Stimulated activated CD4-positive, alpha-beta T cell treated with anti-CD3 and anti-CD28 coated beads, Interleukin-1b, Interleukin-23, amount 100 ng/mL, for 1 hour (primary cell): ENCODE measurements at places on chromosomes 1 and 21.

DNA sequence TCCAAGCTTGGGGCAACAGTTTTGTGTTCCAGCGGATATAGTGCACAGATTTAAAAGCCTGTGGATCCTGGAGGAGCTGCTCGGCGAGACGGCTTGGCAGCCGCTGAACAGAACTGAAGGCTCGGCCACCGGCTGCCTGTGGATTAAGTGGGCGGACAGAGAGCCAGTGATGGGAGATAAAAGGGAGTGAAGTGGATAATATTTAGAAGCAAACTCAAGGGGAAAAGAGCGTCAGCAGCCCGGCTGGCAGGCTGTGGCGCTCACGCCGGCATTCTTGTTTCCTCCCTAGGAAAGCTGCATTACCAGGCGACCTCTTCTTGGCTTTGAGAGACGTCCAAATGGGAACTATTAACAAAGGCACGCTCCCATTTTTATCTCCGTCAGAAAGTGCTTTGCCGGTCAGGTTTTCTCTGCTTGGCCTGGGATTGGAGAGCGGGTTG lies 10.4 kb downstream of the TRABD2B start:
- no peak for DNase-seq

DNA sequence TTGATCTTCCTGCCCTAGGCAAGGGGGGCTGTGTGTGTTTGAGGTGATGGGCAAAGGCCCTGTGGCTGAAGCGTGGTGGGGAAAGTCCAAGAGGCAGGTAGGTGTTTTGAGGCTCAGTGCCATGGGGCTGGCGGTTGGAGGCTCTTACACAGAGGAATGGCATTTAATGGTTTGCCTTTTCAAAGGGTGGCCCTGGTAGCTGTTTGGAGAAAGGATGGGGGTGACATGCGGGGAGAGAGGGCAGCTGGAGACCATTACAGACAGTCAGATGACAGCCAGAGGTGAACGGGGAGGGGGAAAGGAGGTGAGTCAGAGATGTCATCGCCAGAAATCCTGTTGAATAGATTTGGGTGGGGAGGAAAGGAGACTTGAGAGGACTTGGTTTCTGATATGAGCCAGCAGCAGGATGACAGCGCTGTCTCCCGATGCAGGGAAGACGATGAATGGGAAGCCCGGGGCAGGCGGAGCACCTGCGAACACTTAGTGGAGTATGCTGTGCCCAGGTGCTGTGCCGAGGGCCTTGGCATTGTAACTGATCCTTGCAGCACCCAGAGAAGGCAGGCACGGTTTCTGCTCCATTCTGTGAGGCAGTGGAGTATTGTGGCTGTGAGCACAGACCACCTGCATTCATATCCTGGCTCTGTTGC lies 56.3 kb downstream of the MAN1C1 start:
- DNase-seq = no peak

GRCh38 chr1:209755926-209756614 lies at the start of gene TRAF3IP3:
Gene TRAF3IP3, plus strand, starts transcription at chr1:209756053. Its CDS starts 3,987 bp downstream, at chr1:209760040.
- peak; percentile 35 for DNase-seq

DNA sequence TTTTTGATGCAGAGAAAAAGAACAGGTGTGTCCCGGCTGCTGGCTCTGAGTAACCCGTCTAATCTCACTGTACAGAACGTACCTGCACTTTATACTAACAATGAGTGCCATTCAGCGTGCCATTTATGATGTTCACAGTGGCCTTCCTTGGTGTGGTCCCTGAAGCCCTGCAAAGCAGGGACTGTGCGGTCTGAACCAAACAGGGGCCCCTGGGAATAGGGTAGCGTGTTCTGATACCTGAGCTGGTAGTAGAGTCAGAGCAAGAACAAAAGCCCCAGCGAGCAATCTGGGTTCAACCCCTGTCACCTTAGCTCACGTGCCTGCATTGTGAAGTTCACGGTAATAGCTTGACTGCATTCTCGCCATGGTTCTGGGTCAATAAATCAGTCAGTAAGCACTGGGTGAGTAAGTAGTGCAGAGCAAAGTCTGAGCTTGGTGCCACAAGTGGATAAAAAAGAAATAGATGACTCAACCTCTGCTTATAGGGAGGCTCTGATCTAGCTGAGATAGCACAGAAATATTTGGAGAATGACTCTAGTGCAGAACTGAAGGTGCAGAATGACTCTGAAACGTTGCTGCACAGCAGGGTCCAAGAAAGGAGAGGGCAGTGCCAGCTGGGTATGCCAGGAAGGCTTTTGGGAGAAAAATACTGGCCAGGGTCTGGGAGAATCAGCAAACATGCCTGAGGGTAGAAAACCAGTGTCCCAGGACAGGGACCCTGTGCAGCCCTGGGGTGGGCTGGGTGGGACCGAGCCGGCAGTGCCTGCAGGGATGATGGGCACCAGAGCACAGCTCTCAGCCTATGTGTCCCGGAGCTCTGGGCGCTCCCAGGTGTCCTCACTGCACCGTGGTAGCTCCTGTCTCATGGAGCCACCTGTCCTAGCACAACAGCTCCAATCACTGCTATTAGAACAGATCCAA lies 125.9 kb downstream of the RHOU start:
- no peak for DNase-seq

DNA sequence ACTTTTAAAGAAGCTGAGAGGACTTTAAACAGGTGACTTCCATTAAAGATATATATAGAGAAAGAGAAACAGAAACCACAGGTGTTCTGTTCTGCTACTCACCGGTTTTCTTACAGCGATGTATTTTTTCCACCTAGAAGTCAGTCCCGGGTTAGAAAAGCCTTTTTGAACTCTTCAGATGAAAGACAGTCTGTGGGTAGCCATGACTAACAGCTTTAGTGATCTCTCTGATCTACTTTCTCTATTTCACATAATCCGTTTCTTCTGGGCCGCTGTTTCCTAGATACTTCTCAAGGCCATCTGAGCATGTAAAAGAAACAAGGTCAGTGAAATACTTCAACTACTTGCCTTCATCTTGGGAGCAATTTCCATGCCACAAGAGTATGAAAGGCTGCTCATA lies 25.1 kb downstream of the WDR64 start:
- DNase-seq = no peak

DNA sequence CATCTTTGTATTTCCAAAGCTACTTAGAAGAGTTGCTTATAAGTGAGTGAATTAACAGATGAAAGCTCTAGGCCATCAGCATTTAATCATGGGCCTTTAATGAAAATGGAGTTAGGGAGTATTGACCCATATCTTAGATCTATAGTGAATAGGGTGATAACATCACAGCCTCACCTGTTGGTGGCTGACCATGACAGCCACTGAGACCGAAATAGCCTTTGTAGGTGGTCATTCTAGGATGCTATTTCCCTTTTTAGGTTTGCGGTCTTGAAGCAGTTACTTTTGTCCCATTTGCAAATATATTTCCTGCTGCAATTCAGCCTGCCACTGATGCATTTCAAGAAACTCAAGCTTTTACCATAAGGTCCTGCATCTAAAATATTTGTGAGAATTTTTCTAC lies 410.1 kb upstream of the LYPLAL1 start:
- no peak for DNase-seq

- DNase-seq = no peak
Observed at GRCh38 chr21:25658427-25659035, 19.5 kb downstream of the JAM2 start.

DNA sequence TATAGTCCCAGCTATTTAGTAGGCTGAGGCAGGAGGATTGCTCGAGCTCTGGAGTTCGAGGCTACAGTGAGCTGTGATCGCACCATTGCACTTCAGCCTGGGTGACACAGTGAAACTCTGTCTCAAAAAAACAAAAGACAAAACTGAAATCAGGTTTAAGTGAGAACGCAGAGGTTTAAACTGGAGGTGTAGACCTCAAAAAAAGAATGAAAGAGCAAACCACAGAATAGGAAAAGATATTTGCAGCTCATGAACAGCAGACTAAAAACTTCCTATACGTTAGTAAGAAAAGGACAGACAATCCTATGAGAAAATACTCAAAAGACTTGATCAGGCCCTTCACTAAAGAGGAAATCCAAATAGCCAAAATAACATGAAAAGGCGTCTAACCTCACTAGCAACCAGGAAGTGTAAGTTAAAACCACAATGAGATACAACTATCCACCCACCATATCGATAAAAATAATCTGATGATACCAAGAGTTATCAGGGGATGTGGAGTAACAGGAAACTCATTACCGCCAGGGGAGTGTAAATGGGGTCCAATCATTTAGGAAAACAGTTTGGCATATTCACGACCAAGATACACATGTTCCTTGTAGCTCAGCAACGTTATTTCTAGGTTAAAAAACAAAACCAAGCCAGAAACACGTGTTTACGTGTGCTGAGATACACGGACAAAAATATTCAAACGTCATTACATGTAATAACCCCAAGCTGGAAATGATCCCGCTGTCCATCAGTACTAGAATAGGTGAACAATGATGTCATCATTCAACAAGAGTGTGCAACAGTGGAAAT lies 9.8 kb downstream of the TNFRSF9 start:
- DNase-seq = no peak

DNA sequence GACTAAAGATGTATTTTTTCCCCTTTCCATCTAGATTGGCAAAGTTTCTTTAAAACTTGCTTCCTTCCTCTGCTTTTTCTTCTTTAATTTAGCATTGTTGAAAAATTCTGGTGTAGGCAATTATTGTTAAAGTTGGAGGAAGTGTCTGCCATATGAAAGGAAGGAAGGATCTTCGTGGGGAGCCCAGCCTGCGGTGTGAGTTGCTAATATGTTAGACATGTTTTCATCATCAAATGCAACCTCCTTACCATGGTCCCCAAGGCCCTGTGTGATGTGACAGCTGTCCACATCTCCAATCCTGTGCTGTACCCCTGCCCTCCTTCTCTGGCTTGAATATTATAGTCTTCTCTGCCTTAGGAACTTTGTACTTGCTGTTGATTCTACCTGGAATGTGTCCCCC lies 81.0 kb upstream of the ZBTB18 start:
- no peak for DNase-seq

DNA sequence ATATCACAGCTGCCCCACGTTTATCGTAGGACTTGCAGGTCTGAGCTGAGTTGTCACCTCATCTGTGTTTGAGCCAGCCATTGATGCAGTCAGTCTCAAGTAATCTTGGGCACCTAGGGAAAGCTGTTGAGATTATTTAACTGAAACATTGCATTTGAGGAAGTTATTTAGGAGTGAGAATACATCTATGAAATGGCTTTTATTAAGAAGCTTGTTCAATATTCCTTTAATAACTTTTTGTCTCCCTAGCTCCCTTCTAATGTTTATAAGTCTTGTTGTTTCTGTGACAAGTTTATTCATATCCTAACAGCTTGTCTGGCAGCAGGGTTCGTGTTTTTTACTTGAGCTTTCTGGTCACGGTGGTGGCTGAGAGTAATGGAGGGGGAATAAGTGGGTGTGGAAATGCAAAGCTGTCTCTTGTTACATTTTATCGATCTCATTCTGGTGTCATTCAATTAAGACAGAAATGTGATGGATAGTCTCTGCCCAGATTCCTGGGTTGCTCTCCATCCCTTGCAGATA lies 555.9 kb downstream of the USP25 start:
- DNase-seq = no peak

- DNase-seq = no peak
Observed at GRCh38 chr1:10917513-10918454, 94.7 kb upstream of the TARDBP start.

- no peak for DNase-seq
Observed at GRCh38 chr21:41166884-41167283, 1.1 kb upstream of the BACE2 start.

DNA sequence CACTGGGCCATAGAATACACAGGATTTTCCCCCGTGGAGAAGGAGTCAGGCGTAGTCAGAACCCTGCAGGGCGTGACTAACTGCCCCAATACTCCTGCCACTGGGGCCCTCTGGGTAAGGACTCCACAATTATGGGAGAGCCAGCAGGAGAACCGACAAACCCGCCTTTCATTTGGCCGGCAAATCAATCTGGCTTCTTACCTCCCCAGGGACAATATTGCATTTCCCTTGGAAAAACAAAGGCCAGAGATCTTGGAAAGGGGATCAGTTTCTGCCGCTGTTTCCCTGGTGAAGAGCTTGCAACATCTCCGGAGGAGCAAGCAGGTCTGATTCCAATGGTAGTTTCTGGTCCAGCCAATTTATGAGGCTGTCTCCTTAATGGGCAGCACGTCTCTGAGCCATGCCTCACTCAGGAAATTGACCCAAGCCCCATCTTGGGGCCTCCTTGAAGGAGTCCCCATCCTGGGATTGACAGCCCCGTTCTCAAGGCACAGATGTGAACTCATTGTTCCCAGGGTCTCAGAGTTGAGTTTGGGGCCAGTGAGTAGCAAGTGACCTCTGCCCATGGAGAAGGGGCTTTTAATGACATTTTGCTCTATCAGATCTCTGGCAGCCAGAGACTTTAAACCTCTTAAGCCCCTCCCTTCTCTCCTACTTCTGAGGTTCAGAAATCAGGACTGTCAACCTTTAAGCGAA lies 4.3 kb downstream of the TRABD2B start:
- no peak for DNase-seq

DNA sequence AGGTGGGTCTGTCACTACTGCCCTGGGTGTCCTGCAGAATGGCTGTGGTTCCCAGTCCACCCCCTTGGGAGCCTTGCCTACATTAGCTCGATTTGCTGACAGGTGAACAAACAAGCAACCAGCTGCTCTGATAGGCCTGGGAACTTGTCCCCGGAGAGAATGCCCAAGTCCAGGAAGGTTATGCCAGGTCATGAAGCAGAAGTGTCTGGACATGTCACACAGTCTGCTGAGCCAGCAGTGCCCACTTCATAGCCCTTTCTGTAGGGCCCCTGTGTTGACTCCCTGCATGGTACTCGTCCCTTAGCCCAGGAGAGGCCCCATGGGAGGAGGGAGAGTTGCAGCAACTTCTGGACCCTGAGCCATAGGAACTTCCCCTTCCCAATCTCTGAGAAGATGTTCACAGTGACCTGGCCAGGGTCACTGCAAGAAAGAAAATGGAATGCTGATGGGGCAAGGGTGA lies 31.0 kb downstream of the UCK2 start:
- DNase-seq = no peak

DNA sequence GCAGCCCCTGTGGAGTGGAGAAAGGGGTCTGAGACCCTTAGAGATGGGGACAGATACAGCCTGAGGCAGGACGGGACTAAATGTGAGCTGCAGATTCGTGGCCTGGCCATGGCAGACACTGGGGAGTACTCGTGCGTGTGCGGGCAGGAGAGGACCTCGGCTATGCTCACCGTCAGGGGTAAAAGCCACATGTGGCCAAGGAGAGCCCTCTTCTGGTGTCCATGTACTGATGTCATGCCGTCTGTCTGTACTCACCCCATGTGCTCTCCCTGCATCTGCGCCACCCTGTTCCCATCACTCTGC lies 84.7 kb downstream of the OBSCN start:
- DNase-seq = no peak

- DNase-seq = no peak
Observed at GRCh38 chr1:151680826-151681225, 35.8 kb downstream of the CELF3 start.

- no peak for DNase-seq
Observed at GRCh38 chr21:22106720-22107410, 1108.7 kb downstream of the NCAM2 start.
